ENCODE measurements at places on chromosomes 5 and 9. TPM values are rescaled to one million over a fixed set of nuclear protein-coding genes. Genes with fewer than 3 reads are reported as not detected.

Gene KLHL3
- polyA plus RNA-seq = 2.7 TPM

GRCh38 chr9:22215521-22215920, 206.4 kb upstream of the CDKN2B start:
- no peak for DNase-seq

DNA sequence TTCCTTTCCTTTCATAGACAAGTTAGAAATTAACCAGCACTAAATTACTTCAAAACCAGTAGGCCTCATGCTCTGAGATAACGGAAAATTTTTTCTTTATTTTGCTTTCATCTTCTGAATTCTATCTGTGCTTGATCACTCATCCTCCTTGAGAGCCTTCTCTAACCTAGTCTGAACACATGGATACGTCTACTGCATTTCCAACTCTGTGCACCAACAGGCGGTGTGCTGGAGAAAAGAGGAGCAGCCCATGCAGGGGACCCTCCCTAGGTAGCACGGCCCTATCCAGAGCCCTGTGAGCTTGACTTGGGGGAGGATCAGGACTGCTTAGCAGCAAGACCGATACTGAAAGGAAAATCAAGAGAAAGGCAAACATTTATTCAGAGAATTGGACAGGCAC, 149.8 kb downstream of the AUH start:
- no peak for DNase-seq

Gene GPR150
- polyA plus RNA-seq = 0.33 TPM

GRCh38 chr9:104941597-104941996, 13.6 kb upstream of the ABCA1 start:
- DNase-seq = no peak

DNA sequence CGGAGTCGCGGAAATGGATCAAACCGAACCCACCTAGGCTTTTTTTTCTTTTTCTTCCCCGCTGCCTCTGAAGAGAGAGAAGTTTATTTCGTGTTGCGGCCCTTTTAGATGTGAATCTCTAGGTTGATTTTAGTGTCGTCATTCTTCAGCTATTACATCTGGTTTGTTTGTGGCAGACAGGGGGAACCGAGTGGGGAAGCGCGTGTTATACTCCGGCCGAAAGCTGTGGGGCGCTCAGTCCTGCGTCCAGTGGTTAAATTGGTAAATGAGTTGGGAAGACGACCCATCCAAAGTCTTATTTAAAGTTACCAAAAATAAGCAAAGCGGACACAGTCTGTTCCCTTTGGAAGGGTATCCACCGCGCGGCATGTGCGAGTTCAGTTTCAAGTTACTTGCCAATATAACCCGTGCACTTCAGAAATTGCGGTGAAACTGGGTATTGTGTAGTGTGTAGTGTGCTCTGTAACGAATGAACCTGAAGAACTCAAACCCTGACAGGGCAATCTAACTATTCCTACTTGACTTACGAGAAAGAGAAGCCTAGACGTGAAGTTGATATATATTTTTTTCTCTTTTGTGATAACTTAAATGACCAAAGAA, 1.3 kb downstream of the MAN2A1 start:
- DNase-seq = peak; percentile 69

- no peak for DNase-seq
These were observed 22.5 kb downstream of the MSANTD3 start for GRCh38 chr9:100449420-100449819.

DNA sequence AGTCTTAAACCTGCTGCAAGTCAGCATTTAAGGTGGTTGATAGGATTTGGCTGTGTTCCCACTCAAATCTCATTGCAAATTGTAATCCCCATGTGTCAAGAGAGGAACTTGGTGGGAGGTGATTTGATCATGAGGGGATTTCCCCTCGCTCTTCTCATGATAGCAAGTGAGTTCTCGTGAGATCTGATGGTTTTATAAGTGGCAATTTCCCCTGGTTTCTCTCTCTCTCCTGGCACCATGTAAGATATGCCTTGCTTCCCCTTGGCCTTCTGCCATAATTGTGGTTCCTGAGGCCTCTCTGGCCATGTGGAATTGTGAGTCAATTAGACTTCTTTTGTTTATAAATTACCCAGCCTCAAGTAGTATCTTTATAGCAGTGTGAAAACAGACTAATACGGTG, 84.3 kb upstream of the SMC2 start:
- DNase-seq = no peak

DNA sequence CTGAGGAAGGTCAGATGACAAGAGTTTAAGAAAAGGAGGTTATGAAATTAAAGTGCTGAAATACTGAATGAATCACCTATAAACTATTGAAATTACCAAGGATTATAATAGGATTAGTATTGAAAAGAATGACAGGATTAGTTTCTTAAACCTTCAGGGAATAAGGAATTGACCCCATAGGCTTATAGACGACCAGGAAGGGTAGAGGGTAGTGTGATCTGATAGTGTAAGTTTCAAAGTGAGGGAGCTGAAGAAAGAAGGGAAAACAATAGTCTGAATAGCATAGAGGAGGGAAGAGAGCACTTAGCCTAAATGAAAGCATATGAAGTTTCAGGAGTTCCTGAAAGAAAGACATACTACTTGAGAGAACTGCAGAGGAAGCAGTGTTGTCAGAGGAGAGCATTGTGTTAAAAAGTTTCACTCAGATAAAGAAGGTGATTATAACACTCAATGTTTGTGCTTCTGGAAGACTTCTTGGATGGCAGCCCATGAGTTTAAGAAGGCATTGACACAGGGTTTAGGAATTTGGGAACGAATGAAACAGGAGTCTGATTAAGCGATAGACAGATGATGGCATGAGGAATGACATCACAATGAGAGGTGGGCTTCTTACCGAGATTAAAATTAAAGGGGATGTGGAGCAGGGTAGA, 557.9 kb upstream of the GRAMD2B start:
- DNase-seq = no peak

- no peak for DNase-seq
These were observed 2.4 kb upstream of the STC2 start for GRCh38 chr5:173330338-173331206.

- no peak for DNase-seq
These were observed 121.2 kb downstream of the SAXO1 start for GRCh38 chr9:18911714-18912342.

DNA sequence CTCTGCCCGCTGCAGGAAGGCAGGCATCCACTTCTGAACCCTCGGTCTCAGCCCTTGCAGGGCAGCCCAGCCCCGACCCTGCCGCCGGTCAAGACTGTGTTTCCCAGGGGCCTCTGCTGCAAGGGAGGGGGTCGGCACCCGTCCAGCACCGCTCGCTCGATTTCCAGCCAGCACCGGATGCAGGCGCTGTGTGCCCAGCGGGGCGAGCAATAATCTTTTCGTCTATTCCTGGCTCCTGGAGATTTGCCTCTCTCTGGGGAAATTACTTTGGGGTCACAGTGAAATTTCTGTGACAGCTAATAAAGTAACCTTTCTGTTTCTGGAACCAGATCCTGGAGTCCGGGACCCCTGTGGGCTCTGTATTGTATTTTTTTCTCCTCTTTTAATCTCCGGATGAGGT, 155.3 kb downstream of the COL23A1 start:
- DNase-seq = no peak

Gene GLRA1
- polyA plus RNA-seq = not detected

Gene VCAN
- polyA plus RNA-seq = 0.98 TPM

GRCh38 chr5:10064546-10065195, 185.0 kb downstream of the ATPSCKMT start:
- no peak for DNase-seq

DNA sequence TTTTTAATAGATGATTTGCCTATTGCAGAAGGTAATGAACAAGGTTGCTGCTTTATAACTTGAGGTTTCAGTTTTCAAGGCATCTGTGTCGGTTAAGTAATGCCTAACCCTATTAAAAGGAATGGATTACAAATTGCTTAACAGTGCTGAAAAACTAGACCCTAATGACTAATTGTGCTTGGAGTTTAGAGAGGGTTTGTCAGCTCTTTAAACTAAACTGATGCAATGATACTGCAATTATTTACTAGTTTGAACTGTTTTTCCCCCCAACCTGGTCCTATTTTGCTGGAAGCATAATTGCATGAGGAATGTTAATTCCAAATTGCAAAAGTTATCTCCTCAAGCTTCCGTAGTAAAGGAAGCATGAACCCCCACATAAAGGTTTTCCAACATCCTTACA, 39.3 kb upstream of the TLX3 start:
- no peak for DNase-seq
